ENCODE measurements at places on chromosomes 3 and 15.

GRCh38 chr3:100523050-100523760 is 30.8 kb downstream of the TMEM45A start:
- no peak for DNase-seq

DNA sequence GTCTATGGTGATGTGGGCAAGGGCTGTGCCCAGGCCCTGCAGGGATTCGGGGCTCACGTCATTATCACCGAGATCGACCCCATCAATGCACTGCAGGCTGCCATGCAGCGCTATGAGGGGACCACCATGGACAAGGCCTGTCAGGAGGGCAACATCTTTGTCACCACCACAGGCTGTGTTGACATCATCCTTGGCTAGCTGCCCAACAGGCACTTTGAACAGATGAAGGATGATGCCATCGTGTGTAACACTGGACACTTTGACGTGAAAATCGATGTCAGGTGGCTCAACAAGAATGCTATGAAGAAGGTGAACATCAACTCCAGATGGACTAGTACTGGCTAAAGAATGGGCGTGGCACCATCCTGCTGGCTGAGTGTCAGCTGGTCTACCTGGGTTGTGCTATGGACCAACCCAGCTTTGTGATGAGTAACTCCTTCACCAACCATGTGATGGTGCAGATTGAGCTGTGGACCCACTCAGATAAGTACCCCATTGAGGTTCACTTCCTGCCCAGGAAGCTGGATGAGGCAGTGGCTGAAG is 6.1 kb upstream of the USP8 start:
- no peak for DNase-seq

GRCh38 chr3:152921351-152921750 is 86.4 kb downstream of the P2RY1 start:
- DNase-seq = no peak

DNA sequence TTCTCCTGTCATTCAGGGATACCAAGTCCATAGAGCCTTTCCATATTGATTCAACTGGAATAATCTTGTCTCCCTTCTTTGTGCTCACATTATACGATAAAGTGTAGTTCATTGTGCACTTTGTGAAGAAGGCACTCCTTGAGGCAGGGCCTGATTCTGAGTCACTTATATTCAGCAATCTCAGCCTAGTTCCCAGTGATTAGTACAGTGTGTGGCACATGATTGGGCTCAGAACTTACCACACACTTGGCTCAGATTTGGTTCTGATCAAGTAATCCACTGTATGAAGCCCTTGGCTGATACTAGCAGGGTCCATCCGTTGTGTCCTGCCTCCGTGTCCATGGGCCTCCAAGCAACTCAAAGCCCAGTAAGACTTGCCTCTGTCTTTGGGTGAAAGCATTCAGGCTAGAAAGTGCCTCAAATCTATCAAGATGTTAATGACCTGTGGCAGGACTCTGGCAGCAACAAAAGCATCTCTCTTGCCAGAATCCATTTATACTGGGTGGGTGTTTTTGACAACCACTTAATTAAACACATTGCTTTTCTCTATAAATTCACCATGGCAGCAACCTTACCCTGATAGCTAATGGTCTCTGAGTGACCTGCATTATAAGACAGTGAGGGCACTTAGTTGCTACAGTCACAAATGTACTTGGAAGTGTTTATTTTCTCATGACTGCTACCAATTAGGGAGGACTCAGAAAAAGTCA is 51.3 kb downstream of the TPRG1 start:
- no peak for DNase-seq

- DNase-seq = no peak
Observed at GRCh38 chr3:53750253-53751210, 95.7 kb downstream of the CHDH start.

DNA sequence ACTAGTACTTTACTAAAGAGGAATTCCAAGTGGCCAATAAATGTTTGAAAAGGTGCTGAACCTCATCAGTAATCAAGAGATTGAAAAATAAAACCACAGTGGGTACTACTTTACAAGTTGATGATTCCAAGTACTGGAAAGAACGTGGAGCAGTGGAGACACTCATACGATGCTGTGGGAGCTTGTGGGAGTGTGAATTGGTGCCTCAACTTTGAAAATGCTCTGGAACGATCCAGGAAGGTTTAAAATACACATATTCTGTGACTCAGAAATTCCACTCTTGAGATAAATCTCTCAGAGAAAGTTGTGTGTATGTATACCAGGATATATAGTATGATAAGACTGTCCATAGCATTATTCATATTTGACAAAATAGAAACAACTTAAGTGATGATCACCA is 9.3 kb downstream of the LRCH3 start:
- DNase-seq = no peak

GRCh38 chr15:94162939-94163338 is 68.4 kb upstream of the MCTP2 start:
- DNase-seq = no peak

DNA sequence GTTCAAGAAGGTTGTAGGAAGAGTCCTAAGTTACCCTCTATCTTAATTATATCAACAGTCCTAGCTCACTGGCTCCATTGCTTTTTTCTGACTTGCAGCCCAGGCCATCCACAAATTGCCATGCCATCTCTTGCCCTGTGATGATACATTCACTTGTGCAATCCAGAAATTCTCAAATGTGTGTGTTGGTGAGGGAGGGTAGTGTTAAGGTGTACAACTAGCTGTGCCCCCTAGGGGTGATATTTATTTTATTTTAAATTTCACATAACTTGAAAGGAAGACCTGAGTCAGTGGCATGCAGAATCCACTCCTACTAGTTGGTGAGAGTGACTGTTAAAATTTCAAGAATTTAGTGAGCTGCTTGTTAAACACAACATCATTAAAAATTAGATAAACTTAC is 156.1 kb upstream of the ANKRD28 start:
- DNase-seq = no peak

DNA sequence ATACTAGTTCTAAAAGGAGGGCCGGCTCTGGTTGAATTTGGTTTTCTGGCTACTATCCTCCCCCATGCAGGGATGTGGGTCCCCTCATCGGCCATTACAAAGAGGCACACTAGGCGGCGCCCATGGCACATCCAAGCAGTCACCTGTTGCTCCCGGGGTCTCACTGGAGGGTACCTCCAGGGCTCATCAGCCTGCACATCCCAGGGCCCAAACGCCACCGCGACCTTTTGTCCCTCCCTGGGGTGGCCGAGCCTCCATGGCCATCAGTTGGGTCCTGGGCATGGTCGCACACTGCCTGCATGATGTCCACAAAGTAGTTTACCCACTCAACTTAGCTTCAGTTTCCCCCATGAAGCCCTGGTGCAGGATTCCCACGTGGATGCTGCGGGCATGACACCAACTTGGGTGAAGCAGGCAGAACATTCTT is 28.3 kb downstream of the IDH3A start:
- no peak for DNase-seq

GRCh38 chr3:31462050-31462569 is 70.6 kb upstream of the STT3B start:
- peak; percentile 20 for DNase-seq

- DNase-seq = no peak
Observed at GRCh38 chr3:4985330-4986174, 6.3 kb downstream of the BHLHE40 start.

DNA sequence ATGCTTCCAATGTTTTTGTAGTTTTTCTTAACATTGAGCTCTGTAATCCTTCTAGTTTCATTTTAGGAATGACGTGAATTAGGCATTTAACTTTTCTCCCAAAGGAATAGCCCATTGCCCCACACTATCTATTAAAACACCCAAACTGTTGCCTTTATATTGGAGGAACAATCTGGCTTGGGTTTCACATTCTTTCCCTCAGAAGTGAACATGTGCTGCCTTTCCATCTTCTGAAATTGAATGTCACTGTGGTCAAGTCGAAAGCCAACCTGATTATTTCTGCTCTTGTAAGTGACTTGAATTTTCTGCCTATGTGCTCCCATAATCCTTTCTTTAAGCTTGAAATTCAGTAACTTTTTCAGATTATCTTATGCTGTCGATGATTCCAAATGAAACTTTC is 214.5 kb downstream of the SLC9A9 start:
- no peak for DNase-seq

GRCh38 chr15:94476686-94477085 is 245.3 kb downstream of the MCTP2 start:
- DNase-seq = no peak

DNA sequence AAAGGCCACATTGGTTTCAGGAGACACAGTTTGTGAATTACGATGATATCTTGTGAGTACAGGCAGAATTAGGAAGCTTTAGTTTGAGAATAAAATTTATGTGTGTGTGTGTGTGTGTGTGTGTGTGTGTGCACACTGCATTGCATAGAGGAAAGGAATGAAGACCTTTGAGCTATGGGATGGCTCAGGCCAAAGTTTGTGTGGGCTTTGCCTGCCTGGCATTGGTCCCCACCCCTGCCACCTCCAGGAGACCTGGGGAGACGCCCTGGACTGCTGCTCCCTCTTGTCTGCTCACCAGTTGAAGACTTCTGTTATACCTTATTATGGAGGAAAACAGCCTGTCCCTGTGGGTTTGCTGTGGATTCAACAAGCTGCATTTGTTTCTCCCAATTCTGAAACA is 37.2 kb downstream of the TIGIT start:
- no peak for DNase-seq

GRCh38 chr3:133948131-133948810 is 52.6 kb upstream of the RAB6B start:
- DNase-seq = no peak

- no peak for DNase-seq
Observed at GRCh38 chr3:18843188-18843587, 305.1 kb upstream of the KCNH8 start.

DNA sequence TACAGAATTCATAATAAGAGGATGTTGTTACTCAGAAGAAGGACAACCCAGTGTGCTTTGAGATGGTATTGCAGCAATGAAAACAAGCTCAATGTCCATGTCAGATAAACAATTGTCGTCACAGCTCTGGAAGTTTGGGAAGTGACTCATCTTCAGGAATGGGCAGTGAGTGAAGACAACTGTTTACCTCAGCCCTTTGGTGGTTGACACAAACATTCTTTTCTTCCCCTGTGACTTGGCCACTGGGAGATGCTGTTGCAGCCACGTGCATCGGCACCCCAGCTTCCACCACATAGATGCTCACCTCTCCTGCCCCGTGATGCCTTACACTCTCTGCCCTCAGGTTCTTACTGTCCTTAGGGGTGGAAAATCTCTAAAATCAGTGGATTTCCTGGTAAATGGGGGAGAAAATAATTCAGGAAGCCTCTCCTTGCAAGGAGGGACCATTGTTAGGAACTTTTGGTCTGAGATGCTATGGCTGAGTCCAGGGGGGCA is 114.1 kb upstream of the GALNT15 start:
- DNase-seq = no peak

GRCh38 chr3:134852132-134852531 is 57.1 kb downstream of the EPHB1 start:
- no peak for DNase-seq

DNA sequence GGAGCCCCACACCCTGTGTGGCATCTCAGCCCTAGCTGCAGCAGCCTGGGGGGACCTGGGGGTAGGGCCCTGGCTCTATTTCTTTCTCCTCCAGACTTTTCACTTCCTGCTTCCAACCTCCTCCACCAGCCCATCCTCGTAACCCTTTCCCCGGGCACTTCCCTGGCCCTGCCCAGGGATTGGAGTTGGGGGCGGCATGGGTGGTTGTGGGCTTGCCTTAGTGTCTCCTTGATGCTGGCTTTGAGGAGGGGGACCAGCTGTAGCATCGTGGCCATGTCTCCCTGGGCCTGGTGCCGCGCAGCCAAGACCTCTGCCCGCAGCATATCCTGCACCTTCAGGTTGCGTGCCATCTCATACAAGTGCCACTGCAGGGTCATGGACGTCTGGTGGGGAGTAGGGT is 28.1 kb downstream of the CYP11A1 start:
- no peak for DNase-seq

GRCh38 chr3:37700466-37701248 is 161.0 kb upstream of the CTDSPL start:
- no peak for DNase-seq

- DNase-seq = no peak
Observed at GRCh38 chr3:161508852-161509477, 12.4 kb downstream of the OTOL1 start.

DNA sequence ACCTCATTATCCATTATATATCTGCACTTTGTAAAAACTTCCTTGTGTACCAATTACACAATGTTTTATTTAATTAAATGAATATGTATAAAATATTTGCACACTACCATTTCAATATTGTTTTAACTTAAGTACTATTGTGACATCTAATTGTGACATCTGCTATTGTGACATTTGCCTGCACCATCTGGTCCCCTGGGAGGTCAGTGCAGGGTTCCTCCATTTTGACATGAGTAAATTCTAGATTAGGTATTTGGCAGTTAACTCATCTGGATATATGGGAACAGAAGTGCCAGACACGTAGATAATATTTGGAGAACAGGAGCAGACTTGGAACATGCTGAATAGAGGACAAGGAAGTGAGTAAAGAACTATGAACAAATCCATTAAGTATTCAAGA is 332.1 kb downstream of the VGLL3 start:
- no peak for DNase-seq

DNA sequence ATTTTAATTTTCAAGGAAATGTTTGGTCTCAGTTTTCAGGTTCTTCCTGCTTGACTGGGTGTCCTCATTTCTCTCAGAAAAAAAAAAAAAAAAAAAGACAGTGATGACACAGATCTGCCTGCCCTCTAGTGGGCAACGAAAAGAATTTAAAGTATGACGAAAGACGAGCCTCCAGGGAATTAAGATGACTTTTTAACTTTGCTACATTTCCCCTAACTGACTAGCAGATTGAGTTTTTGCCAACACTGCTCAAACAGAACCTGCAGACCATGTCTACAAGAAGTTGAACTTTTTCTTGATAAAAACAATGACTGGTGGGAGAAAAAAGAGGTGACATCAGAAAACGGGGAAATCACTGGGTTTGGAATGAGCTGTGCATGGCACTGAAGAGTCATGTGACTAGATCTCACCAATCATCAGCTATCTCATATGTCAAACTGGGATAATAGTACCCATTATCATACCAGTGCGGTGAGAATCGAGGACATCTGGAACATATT is 40.8 kb downstream of the EOMES start:
- DNase-seq = peak; percentile 10

- no peak for DNase-seq
Observed at GRCh38 chr3:33447958-33448357, 7.8 kb upstream of the UBP1 start.

GRCh38 chr15:67063689-67064606 is 1.5 kb upstream of the SMAD3 start:
- DNase-seq = no peak

DNA sequence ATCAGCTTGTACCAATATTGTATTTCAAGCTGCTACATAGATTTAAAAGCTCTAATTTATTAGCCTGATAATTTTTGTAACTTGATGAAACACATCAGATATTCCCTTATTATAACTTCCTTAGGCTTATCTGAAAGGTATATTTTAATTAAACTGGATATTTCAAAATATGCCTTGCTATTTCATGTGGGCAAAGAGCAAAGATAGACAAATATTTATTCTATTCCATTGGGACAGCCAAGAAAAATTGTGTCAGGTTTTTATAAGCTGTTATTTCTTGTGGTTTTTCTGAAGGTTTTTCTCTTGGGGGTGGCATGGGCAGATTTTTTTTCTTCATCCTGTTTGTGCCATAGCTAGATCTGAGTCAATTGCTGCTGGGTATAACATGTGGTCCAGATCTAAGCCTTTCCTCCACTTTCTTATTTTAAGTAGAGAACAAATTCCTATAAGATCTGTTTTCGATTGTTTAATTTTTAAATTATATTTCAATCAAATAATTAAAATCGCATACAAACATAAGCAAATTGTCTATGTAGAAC is 249.5 kb downstream of the NAALADL2 start:
- DNase-seq = no peak

- DNase-seq = no peak
Observed at GRCh38 chr3:22372292-22373062, 621.5 kb upstream of the ZNF385D start.

Data from T-helper 9 cell (primary cell).